Activated CD4-positive, alpha-beta T cell treated with anti-CD3 and anti-CD28 coated beads for 36 hours (primary cell): ENCODE measurements at places on chromosomes 6 and 20.

- DNase-seq = no peak
Measured at GRCh38 chr6:25165800-25166199, 113.4 kb upstream of the CARMIL1 start.

DNA sequence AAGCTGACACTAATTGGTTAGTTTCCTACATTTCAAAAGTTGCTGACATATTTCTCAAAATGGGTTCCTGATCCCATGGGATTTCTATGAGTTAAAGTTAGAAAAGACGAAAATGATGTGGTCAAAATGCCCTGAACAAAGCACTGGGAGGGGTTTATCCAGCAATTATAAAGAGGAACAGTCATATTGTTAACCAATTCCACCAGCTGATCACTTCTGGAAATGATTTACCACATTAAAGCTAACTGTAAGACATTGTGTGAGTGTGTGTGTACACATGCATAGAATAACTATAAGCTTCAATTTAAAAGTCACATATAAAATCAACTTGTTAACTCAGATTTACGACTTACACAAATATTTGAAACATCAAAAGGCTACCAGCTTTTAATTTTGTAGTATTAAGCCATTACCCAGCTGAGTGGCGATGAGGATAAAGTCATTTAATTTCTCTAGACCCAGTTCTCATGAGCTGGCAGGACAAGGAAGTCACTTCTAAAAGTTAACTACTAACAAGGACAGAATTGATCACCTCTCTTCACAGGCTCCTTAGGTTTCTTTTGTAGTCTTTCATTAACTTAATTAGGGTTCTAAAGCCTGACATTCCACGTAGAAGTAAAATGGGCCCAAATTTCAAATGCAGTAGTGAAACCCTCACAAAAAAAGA, 40.4 kb downstream of the MAN1A1 start:
- DNase-seq = no peak

DNA sequence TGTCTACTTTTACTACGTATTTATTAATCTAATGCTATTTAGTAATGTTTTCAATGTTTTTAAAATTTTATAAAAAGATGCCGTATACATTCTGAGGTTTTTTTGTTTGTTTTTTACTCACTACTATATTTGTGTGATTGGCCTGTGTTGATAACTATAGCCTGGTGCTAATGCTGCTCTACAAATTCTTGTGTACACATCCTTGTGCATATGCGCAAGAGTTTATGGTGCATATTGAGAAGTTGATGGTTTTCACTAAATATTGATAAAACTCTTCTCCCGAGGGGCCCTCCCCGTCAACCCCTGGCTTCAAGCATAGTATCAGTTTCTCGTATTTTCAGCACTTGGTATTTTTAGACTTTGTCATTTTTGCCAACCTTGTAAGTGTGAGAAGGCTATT, 59.9 kb downstream of the E2F3 start:
- no peak for DNase-seq

GRCh38 chr20:47154089-47154488, 202.4 kb downstream of the ZMYND8 start:
- DNase-seq = no peak

- DNase-seq = no peak
Measured at GRCh38 chr6:133352046-133352445, 110.9 kb downstream of the EYA4 start.

- no peak for DNase-seq
Measured at GRCh38 chr20:32458837-32459220, 100.7 kb downstream of the ASXL1 start.

- no peak for DNase-seq
Measured at GRCh38 chr6:43511824-43512415, 1.8 kb upstream of the LRRC73 start.
